K562 (cell line): ENCODE measurements at places on chromosomes 6 and 20.
A peak's percentile ranks its signal among the peaks of the same experiment; 100 is the strongest.

- DNase-seq, result peak; percentile 37
Observed at GRCh38 chr6:159693894-159694545, 979 bp upstream of the SOD2 start.

DNA sequence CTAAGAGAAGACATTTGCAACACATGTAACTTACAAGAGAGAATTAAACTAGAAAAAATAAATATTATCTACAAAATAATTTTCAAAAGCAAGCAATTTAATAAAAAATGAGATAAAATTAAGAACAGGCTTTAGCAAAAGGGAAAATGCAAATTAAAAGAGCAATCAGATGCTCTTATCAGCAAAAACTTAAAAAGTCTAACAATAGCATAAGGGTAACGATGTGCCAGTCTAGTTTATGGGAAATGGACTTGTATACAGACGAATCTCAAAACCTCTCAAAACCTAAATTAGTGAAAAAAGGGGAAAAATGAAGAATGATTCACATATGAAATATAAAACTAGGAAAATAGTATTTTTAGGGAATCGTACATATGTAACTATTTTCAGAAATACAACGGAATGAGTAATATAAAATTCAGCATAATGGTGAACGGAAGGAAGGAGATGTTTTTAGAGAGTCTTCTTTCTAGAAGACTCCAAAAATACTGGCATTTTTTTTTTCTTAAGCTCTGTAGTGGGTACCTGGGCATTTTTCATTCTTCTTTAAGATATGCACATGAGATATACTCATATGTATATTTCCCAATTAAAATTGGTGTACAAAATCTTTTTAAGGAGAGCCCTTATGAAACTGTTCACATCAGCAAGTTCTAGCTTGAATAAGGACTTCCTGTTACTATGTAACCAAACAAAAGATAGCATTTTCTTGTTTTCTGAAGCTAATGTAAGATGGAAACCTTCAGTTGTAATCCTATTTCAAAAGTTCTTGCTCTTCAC is 927 bp upstream of the MANEA start:
- DNase-seq, result no peak

DNA sequence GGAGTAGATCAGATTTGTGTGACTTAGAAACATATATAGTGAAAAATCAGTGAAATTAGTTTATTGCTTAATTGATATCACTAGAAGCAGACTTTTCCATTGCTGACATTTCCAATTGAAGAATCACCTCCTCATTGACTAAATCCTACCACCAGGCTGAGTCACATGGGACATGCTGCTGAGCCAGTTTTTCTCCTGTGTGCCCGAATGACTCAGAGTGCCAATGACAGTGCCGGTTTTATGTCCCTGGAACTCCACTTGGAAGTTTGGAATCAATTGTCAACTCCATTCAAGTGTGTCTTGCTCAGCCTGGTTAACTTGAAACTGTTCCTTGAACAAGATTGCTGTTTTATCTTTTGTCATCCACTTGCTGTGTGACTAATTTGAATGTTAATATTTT is 316.1 kb upstream of the PRDM1 start:
- no peak for DNase-seq

DNA sequence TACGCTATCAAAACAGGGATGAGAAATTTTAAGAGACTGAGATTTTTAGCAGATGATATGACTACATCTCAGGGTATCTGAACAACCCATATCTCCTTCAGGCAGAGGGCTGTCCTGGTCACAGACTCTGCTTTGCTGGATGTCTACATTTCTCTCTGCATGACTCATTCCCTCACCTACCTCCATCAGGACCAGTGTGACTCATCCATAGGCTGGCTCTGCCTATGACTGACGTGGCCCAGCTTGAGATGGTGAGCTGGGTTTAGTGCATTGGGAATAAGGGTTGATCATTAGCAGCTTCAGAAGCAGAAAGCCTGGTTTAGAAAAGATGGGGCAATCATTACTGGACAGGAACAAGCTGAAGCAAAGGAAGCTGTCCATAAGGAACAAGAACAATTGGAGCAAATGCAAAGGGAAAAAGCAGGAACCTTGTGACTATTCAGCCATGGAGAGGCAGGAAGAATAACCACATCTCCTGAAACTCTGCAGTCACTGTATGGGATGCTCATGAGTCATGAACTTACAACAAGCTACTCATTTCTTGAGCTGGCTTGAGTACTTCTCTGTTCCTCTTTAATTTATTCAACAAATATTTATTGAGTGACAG is 86.4 kb upstream of the CBLN4 start:
- no peak for DNase-seq

GRCh38 chr6:63816401-63816981 is 180.9 kb downstream of the PHF3 start:
- no peak for DNase-seq

GRCh38 chr20:46099491-46100287 is 9.9 kb upstream of the NCOA5 start:
- DNase-seq, result no peak

GRCh38 chr20:45857882-45858216 is 435 bp downstream of the ZSWIM3 start:
- peak; percentile 80 for DNase-seq

- DNase-seq, result no peak
Observed at GRCh38 chr6:14306151-14306906, 188.8 kb downstream of the CD83 start.

- peak; percentile 63 for DNase-seq
Observed at GRCh38 chr6:138007014-138007472, 100.2 kb downstream of the PERP start.

GRCh38 chr6:116229287-116229913 is 24.5 kb downstream of the TSPYL4 start:
- DNase-seq, result peak; percentile 35

DNA sequence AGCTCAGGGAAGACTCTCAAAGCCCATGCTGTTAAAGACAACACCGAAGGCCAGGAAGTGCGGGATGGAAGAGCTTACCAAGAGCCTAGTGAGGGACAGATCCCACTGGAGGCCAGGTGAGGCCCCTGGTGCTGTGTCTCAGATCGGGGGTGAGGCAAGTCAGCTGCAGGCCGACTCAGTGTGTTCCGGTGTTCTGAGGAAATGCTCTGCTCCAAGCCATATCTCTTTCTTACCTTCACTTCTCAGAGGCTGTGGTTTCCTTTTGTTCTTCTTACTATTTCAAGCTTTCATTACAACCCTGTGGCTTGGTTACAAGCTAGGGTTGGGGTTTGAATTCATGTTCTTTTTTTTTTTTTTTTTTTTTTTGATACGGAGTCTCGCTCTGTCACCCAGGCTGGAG is 114.3 kb upstream of the ZFP64 start:
- DNase-seq, result no peak

- no peak for DNase-seq
Observed at GRCh38 chr20:63588641-63589041, 14.6 kb upstream of the HELZ2 start.

- no peak for DNase-seq
Observed at GRCh38 chr20:36988494-36988966, 37.0 kb upstream of the SAMHD1 start.

GRCh38 chr6:88144637-88145297 is 21.4 kb downstream of the CNR1 start:
- DNase-seq, result no peak

GRCh38 chr6:137832110-137832509 is 34.9 kb upstream of the TNFAIP3 start:
- peak; percentile 70 for DNase-seq

DNA sequence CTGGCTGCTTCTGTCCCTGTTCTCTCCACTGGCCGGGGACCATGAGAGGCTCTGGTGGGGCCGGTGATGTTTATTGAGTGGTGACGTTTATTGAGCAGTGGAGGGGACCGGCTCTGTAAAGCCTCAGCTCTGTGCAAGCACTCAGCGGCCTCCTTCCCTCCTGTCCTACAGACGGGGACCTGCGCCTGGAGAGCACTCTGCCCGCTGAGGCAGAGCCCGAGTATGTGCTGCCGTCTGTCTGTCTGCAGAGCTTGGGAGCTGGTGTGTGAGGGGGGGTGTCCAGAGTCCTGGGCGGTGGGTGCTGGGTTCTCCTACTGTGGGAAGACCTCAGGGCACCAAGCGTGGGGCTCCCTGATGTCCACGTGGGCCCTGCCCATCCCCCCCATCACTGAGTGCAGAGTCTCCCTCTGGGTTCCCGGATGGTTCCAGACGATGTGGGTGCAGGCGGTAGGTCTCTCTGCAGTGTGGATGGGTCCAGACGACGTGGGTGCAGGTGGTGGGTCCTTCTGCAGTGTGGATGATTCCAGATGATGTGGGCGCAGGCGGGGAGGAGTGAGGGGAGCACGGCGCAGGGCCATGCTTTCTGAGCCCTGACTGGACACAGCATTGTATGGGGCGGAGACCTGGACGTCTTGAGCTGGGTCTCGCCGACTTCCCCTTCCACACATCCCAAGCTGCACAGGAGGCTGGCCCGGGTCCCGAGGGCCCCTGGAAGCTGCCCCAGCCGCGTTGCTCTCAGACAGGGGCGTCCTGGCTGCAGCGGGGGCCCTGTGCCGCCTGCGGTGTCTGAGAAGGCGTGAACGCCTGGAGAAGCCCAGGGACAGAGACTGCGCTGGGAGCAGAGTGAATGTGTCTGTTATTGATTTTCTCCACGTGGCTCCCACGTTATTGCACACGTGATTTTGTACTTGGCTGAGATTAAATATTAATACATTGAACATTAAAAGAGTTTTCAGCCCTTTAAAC is 14.9 kb upstream of the BHLHE23 start:
- no peak for DNase-seq

GRCh38 chr6:135503703-135504475 is 6.3 kb upstream of the AHI1 start:
- DNase-seq, result no peak

DNA sequence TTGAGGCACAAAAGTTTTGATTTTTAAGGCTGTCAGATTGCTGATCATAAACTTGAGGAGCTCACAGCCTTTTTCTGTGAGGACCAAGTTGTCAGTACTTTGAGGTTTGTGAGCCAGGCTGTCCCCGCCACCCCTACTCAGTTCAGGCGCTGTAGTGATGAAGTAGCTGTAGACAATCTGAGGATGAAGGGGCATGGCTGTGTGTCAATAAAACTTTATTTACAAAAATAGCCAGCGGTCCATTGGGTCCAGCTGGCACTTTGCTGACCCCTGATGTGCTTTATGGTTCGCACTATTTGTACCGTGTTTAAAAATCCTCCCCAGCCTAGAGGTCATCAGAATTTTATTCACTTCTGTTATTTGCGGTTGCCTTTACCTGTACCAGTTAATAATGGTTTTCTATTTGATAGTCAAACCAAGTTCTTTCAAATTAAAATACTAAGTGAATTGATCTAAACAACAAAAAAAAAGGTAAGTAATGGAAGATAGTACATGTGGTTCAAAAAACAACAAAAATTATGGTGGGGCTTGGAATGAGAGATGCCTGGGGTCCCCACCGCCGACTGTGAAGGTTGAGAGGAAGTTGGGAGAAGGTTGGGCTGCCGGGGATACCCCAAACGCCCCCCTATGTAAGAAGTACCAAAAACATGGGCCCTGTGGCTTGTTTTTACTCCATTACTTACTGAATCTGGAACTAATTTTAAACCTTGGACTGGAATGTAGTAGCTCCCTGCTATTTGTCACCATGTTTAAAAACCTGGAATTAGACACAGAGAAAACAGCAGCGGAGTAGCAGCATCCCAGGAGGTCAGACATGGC is 123.6 kb downstream of the SYCP2 start:
- no peak for DNase-seq

GRCh38 chr20:31681128-31681727 is 41.4 kb downstream of the BCL2L1 start:
- no peak for DNase-seq

- no peak for DNase-seq
Observed at GRCh38 chr6:90087106-90087833, 193.0 kb downstream of the GJA10 start.

DNA sequence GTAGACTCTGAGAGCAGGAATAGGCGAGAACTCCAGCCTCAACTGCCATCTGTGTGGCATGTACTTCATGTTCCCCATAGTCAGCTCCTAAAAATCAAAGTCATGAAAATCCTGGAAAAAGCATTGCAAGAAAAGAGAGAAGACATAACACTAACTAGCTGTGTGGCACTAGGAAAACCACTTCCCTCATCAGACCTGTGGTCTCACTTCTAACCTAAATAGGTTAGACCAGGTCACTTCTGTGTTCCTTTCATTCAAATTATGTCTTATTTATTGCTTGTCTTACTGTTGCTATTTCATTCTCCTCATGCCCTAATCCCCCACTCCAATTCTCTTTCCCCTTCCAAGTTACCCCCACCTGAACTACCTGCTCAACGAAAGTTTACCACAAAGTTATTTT is 70.2 kb downstream of the TNFRSF21 start:
- no peak for DNase-seq

- DNase-seq, result no peak
Observed at GRCh38 chr6:36605560-36606391, 11.6 kb downstream of the SRSF3 start.

DNA sequence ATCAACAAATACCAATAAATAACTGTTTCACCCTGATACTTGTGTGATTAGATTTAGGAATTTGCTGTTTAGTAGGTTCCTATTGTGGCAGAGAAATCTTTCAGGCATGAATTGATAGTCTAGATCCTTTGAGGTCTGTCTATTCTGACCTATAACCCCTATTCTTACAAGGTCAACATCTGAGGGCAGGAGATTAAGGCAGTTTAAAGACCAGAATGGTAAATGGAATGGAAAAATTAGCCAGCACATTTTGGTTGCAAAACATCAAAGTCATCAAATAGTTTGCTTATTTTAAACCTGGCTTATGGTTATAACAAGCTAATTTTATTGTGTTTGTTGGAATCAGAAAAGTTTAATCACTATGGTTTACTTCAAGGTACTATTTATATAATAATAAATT is 78.4 kb downstream of the LIN28B start:
- DNase-seq, result peak; percentile 68

GRCh38 chr6:26064619-26065257 is 22.5 kb upstream of the HFE start:
- DNase-seq, result peak; percentile 78

DNA sequence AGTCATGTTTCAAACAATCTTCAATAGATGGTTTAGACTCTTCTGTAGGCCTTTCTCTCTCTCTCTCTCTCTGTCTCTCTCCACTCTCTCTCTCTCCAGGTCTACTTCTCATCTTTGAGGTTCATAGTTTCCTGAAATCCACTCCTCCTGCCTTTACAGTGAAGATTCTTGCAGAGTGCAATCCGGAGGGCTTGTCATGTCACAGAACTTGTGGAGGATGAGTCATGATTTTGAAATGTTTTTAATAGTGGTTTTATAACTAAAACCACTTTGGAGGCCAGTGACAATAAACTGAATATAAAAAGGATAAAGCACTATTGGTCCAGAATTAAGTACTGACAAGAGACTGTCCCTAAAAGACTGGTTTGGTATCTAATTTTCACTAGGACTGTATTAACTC is 156.3 kb downstream of the KIF6 start:
- no peak for DNase-seq
